ENCODE measurements at places on chromosomes 1 and 21. TPM values are rescaled to one million over a fixed set of nuclear protein-coding genes. Genes with fewer than 3 reads are reported as not detected.

DNA sequence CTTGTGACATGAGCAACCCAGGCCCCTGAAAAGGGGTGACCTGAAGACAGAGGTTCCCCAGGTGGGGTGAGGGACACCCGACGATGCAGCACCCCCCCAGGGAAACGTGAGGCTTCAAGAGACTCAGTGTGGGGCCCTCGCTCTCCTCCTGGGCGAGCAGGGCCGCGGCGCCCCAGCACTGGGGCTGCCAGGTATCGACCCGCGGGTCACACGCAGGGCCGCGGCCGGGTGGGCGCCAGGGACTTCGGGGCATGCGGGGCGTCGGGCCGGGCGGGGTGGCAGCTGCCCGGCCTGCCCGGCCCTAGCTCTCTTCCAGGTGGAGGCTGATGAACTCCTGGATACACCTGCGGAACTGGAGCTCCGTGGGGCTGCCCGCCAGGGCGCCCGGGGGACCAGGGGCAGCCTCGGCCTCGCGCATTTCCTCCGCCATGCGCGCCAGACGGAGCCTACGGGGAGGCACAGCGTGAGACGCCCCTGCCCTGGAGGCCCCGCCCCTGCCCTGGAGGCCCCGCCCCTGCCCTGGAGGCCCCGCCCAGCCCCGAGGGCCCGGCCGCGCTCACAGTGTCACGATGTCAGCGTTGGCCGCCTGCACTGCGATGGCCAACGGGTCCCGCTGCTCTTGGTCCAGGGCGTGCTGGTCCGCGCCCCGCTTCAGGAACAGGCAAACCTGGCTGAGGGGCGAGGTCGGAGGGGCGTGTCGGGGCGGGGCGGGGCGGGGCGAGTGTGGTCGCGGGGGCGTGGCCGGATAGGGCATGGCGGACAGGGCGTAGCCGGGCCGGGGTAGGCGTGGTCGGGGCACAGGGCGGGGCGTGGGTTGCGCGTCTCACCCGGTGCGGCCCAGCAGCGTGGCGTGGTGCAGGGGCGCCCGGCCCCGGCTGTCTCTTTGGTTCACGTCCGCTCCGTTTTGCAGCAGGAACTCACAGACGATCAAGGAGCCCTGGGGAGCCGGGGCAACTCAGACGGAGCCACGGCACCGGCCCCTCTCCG, 13.3 kb downstream of the SCNN1D start:
- DNase-seq = no peak

DNA sequence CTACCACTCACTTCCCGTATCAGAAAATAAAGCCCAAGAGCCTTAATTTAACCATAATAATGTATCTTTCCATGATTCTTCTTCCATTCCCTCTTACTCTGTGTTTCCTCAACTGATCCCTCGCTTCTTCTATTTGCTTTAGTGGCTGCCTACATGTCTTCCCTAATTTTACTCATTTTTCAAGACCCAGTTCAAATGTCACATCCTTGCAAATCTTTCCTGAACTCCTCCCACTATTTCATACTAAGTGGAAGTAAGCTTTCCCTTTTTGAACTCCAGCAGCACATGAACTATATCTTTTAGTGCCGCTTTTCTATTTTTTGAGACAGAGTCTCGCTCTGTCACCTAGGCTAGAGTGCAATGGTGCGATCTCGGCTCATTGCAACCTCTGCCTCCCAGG, 3.8 kb upstream of the NFYC start:
- DNase-seq = no peak

Gene HES3
- not detected for total RNA-seq

DNA sequence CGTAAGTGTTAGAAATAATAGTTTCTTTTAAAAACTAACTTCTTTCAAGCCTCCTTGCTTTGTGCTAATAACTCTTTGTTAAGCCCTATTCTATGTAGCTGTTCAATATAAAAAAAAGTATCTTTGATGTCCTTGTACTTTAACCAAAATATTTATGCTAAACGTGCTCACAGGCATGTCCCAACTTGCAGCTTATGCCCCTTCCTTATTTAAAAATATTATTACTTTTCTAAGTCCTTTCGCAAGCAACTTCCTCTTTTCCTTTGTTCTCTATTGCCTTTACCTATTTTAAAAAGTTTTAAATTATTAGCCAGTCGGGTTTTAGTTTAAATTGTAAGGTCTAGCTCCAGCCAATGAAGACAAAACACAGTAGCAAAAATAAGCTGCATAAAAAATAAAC, 43.4 kb upstream of the NBPF3 start:
- DNase-seq = no peak

Gene ATAD3C
- 0.94 TPM for total RNA-seq

Measured in Right ventricle myocardium superior (tissue), 1 donor.